GM10248 (cell line): ENCODE measurements at places on chromosomes 13 and 19.

DNA sequence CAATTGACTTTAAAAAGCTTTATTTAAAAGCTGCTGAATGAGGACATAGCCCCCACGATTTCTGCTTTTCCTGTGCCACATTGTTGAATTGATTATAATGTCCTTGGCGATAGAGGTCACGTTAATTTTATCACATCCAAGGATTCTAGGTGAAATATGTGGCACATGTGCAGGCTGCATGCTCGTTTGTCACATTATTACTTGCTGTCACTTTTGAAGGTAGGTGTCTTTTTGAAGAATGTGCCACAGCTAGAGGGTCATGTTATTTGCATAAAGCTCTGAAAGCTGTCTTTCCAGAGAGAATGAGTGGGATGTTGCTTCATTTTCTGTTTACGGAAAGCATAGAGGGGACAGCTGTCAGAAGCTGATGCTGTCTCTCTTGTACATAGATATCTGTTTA lies 927.6 kb upstream of the ATXN8OS start:
- no peak for DNase-seq

- peak; percentile 24 for DNase-seq
These were observed 35.8 kb upstream of the MEDAG start for GRCh38 chr13:30870049-30870884.

GRCh38 chr19:34075661-34076091 lies 96.6 kb upstream of the LSM14A start:
- no peak for DNase-seq

DNA sequence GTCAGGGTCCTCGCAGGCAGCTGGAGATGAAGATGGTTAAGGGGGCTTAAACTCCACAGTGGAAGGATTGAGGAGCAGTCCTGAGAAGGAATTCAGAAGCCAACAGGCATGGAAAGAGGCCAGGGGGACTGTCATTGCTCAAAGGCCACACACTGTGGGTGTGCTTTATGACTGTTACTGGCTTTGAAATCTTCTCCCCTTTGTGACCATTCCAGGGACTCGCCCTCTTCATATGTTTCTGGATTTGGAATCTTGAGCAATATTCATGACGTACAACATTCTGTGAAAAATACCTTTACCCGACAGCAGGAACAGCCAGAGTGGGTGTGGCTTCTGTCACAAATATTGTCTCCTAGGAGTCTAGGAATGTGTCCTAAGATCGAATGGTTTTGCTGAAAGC lies 16.6 kb downstream of the CEACAM7 start:
- no peak for DNase-seq

GRCh38 chr13:113126265-113127150 lies 3.9 kb downstream of the F10 start:
- DNase-seq, result no peak

- no peak for DNase-seq
These were observed 755.3 kb downstream of the UQCRFS1 start for GRCh38 chr19:28457620-28458019.

- DNase-seq, result no peak
These were observed 48.2 kb upstream of the GPR183 start for GRCh38 chr13:99355267-99356011.

- DNase-seq, result no peak
These were observed 18.9 kb downstream of the MPND start for GRCh38 chr19:4362101-4362828.

DNA sequence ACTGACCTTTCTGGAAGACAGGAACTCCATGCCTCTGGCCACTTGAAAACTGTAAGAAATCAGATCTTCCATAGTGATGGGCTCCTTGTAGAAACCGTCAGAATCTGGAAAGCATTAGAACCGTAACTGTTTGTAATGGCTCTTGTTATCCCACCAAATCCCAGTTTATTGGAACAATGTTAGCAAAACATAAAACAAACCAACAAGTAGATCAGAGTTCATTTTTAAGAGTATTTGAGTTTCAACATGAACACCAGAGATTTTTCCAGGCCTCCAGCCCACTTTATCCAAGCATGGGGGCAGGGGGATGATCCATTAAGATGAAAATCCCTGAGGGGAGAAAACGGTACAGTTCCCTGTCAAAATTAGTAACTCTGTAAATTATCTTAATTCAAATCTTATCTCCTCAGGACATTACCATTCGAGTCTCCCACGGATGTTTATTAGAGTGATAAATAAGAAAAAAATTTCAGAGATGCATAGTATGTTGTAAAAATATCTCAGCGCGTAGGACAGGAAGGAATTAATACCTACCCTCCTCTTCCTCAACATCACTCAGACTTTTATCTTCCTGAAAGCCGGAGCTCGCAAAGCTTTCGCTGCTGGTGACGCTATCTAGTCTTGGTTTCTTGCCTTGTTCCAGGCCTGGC lies 172.5 kb downstream of the FLT1 start:
- DNase-seq, result no peak

GRCh38 chr19:43700395-43701000 lies 15.4 kb upstream of the IRGC start:
- no peak for DNase-seq

GRCh38 chr13:95497381-95497807 lies 55.1 kb upstream of the CLDN10 start:
- DNase-seq, result no peak

GRCh38 chr19:28494461-28494860 lies 718.5 kb downstream of the UQCRFS1 start:
- no peak for DNase-seq

DNA sequence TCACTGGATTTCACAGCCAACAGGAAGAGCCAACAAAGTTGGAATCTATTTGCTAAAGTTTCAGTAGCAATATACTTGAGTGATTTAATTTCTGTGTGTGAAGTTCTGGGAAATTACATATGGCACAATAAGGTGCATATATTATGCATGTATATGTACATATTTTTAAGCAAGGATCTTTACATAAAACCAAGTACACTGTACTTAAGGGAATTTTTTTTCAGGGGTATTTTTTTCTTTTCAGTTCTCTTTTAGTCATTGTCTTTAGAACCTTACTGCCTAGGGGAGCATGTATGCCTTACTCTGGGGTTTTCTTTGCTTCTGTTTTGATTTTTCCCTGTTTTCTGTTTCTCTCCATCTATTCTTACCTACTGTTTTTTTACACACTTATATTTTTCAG lies 7.4 kb downstream of the RAP2A start:
- no peak for DNase-seq

DNA sequence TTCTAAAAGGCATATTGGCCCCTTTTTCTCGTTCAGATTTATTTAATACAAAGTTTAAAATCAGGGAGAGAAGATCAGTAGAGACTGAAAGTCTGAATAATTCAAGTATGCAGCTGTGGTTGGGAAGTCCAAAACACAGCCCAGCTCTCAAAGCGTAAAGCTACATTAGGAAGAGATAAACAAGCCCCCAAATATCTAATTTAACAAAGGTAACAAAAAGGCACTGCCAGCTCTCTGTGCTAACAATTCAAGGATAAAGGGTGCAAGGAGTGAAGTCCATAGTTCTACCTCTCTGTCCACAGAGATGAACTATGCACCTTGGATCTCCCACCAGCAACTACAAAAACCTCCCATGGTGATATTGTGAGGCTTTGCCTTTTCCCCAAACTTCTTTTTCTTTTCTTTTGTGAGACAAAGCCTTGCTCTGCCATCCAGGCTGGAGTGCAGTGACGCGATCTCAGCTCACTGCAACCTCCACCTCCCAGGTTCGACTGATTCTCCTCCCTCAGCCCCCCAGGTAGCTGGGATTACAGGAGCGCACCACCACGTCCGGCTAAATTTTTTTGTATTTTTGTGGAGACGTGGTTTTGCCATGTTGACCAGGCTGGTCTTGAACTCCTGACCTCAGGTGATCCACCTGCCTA lies 104.4 kb downstream of the LHFPL6 start:
- DNase-seq, result no peak
